Mucosa of gallbladder (tissue), 1 donor: ENCODE measurements at places on chromosomes 2 and 18. TPM values are rescaled to one million over a fixed set of nuclear protein-coding genes. Genes with fewer than 3 reads are reported as not detected.

The SKOR2 gene
- not detected for total RNA-seq

The CAPN14 gene
- 0.14 TPM for total RNA-seq

The GRB14 gene
- 2.5 TPM for total RNA-seq

The PJVK gene
- 3.1 TPM for total RNA-seq

The SATB2 gene
- total RNA-seq = 6.4 TPM

The IMP4 gene
- 59.7 TPM for total RNA-seq

The GLB1L gene
- 22.2 TPM for total RNA-seq

The RPE gene
- 53.1 TPM for total RNA-seq

The UGT1A8 gene
- 26.4 TPM for total RNA-seq

The KIAA2012 gene
- total RNA-seq = not detected

The CREG2 gene
- 0.26 TPM for total RNA-seq

The VWA3B gene
- total RNA-seq = 0.58 TPM

DNA sequence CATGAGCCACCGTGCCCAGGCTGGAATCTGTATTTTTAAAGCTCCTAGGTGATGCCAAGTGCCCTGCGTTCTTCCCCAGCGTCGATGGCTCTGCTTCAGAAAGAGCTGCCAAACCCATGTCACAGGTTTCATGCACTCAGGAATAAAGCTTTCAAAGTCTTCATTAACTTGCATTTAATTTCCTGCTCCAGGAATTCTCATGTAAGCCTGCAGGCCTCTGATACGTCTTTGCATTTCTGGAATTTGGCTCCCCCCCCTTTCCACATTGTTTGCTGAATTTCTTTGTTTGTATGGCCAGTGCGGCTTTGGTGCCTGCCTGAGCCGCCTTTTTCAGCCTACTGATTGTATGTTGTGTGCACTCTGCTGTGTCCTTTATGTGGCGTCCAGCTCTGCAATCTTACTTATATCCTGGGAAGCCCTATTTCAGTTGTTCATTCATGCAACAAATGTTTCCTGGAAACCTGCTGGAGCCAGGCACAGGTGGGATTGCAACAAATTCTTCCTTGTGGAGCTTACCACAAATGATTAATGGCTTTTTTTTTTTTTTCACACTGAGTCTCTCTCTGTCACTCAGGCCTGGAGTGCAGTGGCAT lies 17.9 kb upstream of the OTOF start:
- DNase-seq = no peak

GRCh38 chr2:48755473-48755872 lies at the start of gene LHCGR:
LHCGR (minus strand) TSS chr2:48755724; CDS start chr2:48755671, 53 bp downstream.
- no peak for DNase-seq

- DNase-seq = no peak
Observed at GRCh38 chr2:170554278-170554955, 160.7 kb upstream of the SP5 start.

DNA sequence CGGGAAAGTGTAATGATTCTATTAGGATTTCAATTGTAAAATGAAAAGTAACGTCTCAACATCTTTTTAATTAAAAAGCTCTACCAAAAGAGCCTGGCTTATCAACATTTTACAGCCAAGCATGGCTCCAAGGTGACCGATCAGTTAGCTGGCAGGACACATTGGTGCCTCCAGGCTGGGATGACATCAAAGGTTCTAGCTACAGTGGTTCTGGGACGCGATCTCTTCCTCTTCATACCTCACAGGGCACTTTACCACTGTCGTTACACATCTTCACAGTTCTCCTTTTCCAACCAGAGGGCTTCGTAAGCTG lies 693 bp downstream of the ORC2 start:
- DNase-seq = no peak

DNA sequence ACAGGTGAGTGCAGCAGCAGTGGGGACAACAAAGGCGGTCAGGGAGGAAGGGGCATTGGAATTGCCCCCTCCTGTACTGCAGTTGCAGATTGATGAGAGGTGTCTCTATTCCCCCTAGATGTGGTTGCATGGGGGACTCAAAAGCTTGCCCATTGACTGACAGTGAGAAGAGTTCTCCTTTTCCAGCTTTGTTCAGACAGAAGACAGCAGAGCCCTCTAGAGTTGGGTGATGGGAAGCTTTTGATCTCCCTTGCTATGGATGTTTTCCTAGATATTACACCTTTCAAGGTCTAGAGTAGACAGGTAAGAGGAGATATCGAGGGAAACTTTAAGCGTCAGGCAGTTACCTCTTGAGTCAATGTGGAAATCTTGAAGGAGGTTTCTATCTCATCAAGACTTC lies 2.9 kb downstream of the PROKR1 start:
- no peak for DNase-seq

DNA sequence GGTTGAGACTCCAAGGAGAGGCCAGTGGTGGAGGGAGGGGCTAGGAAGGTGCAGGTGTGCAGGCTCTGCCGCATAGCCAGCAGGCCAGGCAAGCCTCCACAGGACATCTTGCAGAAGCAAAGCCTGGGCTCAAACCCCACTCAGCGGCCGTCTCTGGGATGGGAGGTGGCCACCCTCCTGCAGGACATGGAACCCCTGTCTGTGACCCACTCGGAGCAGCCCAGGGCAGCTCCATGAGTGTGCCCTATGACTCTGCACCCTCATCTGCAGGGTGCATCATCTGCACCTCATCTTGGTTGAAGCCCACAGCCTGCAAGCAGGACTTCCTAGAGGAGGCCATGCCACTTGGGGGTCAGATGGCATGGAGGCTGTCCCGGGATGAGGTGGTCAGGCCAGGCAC lies 46.3 kb downstream of the GPC1 start:
- DNase-seq = no peak

GRCh38 chr18:45734505-45734904 lies 10.5 kb downstream of the SLC14A1 start:
- no peak for DNase-seq

- DNase-seq = no peak
Observed at GRCh38 chr2:23390152-23390551, 5.2 kb downstream of the KLHL29 start.

DNA sequence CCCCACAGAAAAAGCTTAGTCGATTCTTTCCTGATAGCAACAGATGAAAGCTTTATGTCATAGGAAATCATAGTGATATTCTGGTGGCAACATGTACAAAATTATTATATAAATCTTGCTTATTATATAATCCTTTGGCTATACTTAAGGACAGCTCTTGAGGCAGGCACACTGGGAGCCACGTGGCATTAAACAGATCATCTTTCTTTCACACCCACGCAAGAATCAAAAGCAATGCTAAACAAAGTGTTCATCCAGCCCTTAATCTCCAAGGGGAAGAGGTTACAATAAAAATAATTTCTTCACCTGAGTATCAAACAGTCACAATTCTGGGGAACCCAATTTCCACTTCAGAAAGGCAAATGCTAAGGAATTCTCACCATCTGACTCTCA lies 57.8 kb downstream of the CYB5A start:
- DNase-seq = no peak

DNA sequence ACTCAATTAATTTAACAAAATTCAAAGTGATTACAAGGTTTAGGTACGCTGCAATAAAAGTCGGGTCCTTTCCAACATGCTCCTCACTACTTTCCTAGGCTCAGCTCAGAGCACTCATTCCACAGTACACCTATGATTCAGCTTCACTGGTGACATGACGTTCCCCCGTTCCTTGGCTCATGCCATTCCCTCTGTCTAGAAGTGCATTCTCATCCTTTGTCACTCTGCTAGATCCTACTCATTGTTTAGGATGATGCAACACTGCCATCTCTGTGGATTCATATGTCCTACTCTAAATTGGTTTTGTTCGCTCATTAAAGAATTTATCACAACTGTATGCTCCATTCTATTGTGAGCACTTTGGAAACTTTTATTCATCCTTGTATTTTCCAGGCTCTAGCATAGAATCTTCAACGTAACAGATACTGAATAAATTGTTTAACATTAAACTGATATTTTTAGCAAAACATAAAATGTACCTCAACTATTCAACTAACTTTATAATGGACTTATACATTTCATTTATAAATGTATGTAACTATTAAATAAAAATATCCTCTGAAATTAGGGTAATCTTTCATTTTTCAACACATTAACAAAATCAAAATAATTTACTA lies 78.6 kb downstream of the FAM228A start:
- no peak for DNase-seq

DNA sequence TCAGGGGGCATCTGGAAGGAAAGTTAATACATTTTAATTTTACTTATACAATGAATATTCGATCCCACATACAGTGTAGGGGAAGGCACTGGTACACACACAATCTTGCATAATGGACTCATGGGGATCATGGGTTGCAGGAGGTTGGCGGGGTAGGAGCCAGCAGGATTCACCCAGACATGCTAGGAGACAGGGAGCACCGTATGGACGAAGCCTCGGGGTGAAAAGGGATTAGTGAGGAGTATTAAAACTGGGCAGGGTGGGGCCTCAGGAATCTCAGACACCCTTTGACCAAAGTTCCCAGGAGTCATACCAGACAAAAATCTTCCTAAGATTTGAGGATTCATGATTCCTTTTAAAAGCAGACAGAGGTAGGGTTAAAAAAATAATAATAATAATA lies 140.8 kb downstream of the BCL11A start:
- DNase-seq = no peak

DNA sequence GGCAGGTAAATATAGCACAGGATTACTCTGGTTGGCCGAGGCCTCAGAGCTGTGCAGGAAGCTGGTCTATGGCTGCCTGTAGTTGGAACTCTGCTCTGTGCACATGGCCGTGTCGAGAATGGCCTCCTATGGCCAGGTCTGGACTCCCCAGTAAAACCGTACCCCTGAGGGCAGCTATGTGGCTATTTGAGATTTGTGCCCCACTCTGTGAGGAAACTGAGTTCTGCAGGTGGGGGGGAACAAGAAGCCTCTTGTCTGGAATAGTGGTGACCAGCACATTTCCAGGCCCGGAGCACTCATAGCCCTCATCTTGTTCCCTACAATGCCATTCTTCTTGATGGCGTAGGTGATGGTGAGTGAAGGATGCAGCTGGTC lies 15.0 kb upstream of the TEX51 start:
- DNase-seq = no peak

DNA sequence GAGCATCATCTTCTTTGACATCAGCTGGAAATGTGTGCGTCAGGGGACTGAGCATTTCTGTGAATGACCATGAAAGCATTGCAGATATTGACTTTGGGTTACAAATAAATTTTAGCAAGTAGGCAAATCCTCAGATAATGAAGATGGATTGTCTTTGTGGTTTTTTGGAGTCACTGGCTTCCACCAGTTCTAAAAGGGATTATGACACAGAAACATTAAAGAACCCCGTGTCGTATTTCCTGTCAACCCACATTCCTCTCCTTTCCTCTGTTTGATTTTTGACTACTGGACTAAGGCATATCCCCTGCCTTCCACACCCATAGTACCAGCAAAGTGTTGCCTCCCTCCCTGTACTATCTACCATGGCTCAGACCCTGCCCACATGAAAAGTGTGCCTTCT lies 268.1 kb downstream of the MYO3B start:
- DNase-seq = no peak

DNA sequence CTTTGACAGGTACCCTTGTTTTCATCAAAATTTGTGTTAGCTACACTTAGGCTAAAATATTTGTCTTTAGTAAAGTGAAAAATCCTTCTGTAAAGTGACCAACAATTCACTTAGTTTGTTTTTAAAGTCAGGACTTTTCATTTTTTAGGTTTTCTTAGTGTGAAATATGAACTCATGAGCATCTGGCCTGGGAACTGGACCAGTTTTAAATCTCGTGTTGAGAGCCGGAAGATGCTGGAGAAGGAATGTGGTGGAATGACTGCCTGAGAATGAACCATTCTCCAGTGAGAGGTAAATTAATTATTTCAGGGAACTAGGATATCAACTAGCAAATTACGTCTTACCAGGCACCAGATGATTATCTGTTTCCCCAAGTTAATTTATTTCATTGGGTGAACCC lies 305.7 kb downstream of the AGPS start:
- DNase-seq = no peak

GRCh38 chr2:5913711-5914395 lies 221.7 kb downstream of the SOX11 start:
- no peak for DNase-seq

GRCh38 chr2:46160326-46160725 lies 136.9 kb upstream of the EPAS1 start:
- no peak for DNase-seq

DNA sequence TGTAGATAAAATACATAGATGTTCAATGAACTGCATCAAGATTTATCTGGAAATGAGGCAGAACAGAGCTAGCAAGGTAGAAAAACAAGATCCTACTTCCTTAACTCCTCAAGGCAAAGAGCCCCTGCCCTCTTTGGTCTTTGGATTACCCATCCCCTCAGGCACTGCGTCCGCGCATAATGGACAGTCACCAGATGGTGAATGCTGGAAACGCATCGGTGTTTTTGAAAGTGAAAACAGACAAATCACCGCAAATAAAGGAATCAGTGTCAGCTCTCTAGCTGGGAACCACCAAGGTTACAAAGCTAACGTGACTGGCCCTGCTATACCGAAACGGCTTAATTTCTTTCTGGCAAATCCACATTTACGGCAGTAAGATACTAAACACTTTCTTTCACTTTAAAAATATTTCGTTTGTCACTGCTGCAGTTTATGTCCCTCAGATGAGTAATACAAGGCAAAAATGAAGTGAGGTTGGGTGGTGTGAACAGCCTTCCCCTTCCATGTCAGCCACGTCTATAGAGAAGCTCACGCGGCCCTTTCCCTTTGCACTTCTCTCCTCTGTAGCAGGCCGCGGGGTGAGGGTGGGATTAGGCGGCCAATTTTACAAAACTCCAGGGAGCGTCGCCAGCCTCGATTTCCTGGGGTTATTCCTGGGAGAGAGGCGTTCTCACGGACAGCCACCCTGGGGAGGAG lies 627 bp upstream of the GALR1 start:
- no peak for DNase-seq

DNA sequence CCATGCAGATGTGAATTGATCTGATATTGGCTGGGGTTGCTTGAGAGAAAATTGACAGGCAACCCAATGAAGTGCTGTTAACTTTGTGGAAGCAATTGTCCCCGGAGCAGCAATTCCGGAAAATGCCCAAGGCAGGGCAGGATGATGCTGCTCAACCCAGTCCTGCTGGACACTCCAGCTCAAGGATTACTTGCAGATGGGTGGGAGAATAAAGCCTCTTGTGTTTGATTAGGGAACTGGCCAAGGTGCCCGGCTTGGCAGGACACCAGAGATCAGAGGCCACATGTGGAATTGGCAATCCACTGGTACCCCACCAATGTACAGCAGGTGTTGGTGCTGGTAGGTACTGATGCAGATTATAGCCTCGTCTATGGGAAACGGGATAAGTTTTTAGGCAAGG lies 12.3 kb upstream of the C2orf42 start:
- no peak for DNase-seq

DNA sequence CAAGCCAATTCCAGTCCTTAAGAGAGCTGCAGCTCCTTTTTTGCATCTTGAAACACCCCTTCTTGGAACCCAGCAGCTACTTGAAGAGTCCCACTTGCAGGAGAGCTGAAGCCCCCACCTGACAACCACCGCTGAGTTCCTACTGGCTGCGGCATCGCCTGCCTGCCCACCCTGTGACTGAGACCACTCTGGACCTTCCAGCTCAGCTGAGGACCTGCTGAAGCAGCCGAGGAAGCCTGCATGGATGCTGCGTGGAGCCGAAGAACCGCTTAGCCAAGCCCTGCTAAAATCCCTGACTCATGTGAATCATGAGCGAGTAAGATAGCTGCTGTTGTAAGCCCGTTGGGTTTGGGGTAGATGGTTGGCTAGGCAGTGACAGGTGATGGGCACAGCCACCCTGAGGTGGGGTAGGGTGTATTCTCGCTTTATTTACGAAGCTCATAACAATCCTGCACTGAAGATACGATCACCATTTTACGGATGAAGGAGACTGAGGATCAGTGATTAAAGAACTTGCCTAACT lies 78.4 kb downstream of the INHBB start:
- no peak for DNase-seq

- DNase-seq = no peak
Observed at GRCh38 chr18:13241893-13242175, 23.3 kb downstream of the LDLRAD4 start.
